ENCODE measurements at places on chromosomes 1 and 21.

DNA sequence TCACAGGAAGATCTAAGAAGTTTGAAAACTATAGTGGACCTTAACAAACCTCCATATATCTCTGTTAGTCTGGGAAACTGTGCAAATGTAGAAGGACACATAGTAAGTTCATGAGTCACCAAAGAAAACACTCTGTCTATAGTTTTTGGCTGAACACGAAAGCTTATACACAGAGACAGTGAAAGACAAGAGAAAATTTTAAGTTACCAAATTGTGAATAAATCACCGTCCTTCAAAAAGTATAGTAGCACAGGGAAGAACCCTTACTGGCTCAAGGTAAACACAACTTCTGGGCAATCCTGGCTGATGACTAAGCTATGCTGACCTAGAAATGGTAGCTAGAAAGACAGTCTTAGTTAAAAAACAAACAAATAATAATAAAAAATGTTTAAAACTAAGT, 1057.9 kb downstream of the AMY1C start:
- DNase-seq = no peak

- DNase-seq = no peak
Observed at GRCh38 chr1:101235216-101235695, 1.6 kb upstream of the S1PR1 start.

- no peak for DNase-seq
Observed at GRCh38 chr1:245716561-245716960, 561.8 kb downstream of the KIF26B start.

DNA sequence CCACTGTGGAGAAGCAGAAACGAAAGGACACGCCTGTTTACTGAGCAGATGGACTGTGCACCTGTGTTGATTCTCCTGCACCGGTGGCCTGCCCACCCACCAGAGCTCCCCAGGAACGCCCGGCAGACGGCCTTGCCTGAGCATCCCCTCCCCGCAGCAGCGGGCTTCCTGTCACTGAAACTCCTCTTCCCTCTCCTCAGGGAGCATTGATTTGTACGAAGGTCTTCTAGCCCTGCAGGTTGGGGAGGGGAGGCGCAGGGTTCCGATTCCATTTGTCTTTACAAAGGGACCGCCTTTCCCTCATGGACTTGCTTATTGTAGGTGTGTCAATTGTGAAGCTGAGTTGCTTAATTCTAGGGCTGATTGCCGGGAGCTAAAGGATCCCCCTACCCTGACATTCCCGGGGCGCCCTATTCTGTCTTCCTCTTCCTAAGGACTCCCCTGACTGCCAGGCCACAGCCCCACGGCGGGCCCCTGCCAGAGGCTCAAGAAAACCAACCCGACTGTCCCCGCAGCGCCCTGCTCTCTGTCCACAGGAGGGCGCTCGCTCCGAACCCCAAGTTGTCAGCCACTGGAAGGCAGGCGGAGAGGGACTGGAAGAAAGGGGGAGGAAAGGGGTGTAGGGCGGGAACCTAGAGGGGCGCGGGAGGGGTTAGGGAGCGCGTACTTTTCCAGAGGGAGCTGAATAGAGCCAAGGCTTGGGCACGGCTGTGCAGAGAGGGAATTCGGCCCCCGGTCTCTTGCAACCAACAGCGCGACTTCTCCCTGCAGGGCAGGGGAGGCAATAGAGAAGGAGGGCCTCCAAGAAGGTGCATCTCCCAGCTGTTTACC, 2.8 kb downstream of the S100A6 start:
- peak; percentile 75 for DNase-seq

Measured in hippocampal formation (tissue), 2 donors.